ENCODE measurements at places on chromosomes 6 and 20. TPM values are rescaled to one million over a fixed set of nuclear protein-coding genes. Genes with fewer than 3 reads are reported as not detected.

DNA sequence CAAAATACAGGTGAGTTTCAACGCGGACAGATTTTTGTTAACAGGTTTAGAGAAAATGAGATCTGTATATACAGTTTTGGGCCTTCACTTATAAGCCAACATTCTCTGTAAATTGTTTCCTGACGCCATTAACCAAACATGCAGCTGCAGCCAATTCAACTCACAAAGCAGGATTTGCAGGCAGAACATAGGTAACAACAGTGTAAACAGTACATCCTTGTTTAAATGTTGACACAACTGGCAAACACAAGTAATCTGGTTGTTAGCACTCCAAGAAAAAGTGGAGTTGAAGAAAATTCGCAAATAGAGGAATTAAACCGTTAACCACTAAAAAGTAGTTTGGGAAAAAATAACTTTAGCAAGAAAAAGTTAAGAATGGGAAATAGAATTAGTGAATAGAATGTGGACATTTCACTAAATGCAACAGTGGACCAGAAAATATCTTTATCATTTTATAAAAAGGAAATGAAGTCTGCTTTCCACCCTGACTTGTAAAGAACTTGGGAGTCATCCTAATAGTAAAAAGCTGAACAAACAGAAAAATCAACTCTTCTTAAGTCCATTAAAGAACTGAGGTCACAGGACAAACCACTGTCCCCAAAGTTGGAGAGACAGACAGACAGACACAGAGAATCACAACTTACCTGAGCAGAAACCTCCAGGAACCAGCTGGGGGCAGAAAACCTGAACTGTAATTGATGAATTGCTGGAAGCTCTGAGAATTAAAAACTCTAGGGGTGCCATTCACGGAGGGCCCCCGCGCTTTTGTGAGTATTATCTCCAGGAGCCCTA, 10.1 kb downstream of the SMIM28 start:
- no peak for DNase-seq

PCIF1 gene
- 30.9 TPM for total RNA-seq

ADGRB3 gene
- 110 TPM for total RNA-seq

THBD gene
- 0.98 TPM for total RNA-seq

- DNase-seq: no peak
Measured at GRCh38 chr20:1204113-1204512, 859 bp downstream of the C20orf202 start.

DNA sequence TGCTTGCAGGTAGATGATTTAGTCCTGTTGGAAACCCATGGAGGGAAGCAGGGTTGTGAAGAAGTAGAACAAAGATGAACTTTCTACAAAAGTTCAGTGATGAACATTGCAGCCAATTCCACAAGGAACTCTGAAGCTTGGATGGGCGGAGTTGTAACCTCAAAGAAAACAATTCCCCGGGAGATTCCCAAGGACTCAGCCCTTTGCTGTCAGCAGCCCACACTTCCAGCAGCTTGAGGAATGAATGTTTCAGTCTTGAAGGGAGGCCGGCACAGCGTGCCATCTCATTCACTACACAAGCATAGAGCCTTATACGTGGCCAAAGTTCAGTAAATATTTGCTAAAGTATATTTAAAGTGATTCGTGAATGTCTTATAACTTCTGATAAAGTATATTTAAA, 269.4 kb downstream of the NKAIN2 start:
- DNase-seq: no peak

- no peak for DNase-seq
Measured at GRCh38 chr6:162873537-162873936, 145.8 kb downstream of the PACRG start.

DNA sequence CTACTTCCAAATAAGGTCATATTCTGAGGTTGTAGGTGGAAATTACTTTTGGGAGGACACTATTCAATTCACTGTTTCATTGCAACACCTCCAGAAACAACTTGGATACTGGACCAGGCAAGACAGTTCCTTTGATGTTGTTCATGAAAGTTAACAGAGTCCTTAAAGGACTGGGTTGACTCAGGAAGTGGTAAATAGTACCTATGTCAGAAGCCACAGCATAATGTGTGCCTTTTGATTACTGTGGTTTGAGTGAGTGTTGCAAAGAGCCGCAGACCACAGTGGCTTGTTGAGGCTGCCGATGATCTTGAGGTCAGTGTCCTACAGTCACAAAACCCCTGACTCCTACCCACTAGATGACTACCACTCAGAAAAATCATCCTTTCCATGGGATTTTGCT, 10.9 kb downstream of the IL20RA start:
- DNase-seq: no peak

DNA sequence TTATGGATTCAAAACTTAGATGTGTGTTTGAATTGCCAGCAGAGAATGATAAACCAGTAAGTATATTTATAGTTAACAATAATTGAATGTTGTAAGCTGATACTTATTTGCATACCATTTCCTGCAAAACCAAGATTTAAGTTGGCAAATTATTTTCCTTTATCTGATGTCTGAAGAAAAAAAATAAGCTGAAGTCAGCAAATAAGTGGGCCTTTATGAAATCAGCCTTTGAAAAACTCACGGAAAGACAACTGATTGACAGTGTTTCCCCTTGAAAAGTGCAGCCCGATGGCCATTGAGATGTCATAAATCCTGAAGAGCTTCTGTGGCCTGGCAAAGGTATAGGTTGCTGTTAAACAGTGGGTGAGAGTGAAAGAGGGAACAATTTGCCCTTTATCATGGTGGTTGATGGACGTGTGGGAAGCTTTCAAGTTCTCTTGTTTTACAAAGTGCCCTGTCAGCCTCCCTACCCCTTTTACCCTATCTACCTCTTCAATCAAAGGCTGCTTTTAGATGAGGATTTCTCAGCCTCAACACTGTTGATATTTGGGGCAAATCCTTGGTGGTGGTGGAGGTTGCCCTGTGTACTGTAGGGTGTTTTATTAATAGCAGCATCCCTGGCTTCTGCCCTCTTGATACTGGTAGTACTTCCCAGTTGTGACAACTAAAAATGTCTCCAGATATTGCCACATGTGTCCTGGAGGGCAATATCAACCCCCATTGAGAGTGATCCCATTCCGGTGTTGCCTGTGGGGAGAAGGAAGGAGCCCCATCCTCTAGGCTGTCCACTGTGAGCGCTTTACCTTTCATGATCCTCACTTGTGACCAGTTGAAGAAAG, 50.2 kb downstream of the VAPB start:
- no peak for DNase-seq

- no peak for DNase-seq
Measured at GRCh38 chr6:119036081-119036480, 42.4 kb downstream of the FAM184A start.

OPRL1 gene
- total RNA-seq: 26.4 TPM

MARCKS gene
- total RNA-seq: 102 TPM

- DNase-seq: no peak
Measured at GRCh38 chr6:134419716-134420115, 101.8 kb upstream of the SGK1 start.

DNA sequence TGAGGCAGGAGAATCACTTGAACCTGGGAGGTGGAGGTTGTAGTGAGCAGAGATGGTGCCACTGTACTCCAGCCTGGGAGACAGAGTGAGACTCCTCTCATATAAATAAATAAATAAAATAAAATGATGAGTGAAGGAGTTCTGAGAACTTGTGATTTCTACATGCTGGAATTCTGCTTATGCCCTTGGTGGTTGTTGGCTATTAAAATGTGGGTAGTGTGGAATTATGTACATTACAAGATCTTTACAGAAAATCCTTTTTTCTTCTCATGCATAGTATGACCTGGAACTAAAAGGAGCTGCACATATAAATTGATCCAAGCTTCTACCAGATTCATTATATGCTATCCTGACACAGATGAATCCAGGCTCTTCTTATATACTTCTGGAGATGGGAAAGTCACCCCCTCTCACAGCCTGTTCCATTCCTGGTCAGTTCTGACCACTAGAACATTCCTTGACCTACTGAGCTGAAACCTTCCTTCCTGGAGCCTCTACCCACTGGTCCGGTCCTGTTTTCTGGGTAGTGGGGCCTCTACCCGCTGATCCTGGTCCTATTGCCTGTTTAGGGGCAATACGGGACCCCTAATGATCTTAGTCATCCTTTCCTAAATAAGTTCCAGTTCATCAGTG, 37.7 kb upstream of the TAF8 start:
- no peak for DNase-seq

- no peak for DNase-seq
Measured at GRCh38 chr20:53597521-53598120, 4.0 kb upstream of the ZNF217 start.

DNA sequence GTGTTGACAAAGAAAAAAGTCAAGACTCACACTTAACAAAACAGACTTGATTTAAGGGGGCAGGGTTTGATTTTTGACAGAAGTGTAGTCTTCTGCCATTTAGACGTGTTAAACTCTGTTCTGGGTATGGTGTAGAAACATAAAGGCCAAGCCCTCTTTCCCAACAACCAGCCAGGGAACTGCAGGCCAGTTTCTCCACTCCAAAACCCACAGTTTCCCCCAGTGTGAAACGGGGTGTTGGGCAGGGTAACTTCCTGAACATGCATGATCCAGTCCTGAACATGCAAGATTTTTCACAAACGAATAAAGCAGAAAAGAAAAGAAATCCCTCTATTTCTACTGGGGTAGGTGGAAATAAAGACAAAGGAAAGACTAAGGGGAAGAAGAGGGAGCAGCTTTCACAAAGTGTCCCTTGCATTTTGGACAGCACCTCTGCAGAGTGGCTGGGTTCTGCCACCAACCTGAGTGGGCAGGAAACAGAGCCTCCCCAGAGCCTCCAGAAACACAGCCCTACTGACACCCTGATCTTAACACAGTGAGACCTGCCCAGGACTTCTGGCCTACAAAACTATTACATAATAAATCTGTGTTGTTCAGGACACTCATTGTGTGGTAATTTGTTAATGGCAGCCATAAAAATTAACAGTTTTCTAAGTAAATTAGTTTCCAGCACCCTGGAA, 7.5 kb downstream of the APMAP start:
- DNase-seq: no peak

GRCh38 chr6:132298344-132298949, 102.8 kb downstream of the MOXD1 start:
- DNase-seq: no peak

DNA sequence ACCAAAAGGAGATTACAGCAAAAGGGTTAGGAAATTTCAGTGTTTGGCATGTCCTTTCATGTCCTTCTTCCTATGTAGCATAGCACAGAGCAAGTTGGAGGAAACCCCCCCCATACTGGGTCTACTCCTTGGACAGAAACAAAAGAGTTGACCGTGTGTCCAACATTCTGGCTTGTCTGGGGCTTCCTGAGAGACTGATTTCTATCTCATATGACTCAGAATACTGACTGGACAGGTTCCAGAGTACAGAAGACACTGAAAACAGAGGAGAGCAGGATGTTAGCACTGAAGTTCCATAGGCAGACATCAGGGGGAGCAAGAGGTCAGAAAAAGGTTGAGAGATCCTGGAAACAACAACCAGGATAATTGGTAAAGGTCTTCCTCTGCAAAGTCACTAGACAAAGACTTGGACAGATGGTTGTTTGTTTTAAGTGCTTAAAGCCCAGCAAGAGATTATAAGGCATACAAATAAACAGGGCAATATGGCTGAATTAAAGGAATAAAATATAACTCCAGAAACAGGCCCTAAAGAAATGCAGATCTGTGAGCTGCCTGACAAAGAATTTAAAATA, 48.4 kb downstream of the USP49 start:
- no peak for DNase-seq

All from dorsolateral prefrontal cortex (tissue), 122 donors.